ENCODE measurements at places on chromosomes 2 and 18.

GRCh38 chr2:150610670-150611279 is 123.3 kb upstream of the RND3 start:
- DNase-seq, result no peak

DNA sequence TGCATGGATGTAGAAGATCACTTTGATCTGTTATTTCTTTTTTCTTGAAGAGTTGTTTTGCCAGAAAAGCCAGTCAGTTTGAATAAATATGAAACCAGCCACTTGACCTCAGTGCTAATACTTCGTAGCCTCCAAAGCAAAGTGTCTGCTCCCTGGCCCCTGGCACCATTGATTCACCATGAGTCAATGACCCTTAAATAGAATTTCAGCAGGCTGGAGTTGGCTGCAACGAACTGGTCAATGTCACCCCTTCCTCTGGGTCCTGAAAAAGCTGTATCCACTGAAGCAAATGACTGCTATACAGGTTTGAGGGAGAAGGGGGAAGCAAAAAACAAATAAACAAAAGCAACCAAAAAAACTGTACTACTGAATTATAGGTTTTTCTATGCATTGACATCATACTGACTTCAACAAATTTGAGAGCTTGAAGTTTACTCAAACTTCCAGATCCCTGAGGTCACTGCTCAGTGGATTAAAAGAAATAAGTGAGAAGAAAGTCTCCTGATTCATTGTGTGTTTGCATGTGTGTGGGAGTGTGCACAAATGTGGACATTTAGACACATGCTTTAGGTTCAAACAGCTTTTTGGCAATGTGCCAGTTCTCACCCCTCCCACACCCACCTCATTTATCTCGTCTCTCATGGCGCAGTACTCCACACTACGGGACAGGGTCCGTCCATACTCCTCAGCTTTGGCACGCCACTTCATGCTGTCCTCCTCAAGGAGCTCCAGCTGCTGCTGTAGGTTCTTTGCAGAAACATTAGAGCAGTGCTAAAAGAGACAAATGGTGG is 58.1 kb upstream of the TTN start:
- DNase-seq, result peak; percentile 13

DNA sequence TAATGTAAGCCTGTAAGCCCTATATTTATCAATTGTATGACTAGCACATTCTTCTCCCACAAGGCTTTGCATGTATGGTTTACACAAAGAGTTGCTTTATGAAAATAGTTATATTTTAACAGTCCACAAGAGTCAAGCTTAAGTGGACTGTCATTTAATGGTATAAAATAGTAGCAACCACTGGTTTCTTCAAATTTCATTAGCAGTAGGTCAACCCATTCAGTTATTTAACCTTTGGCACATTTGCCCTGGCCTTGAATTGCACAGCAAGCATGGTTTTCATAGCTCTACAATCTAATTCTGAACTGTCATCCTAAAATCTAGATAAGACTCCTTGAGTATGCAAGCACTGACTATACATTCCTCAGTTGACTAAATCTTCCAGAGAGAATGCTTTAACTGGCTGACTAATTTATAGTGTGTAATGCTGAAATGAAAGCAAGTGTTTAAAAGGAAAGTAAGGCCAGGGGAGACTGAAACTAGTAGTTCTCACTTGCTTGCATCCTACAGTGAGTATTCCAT is 1.8 kb downstream of the DPP4 start:
- no peak for DNase-seq

GRCh38 chr2:84815146-84815545 is 65.7 kb downstream of the TRABD2A start:
- no peak for DNase-seq

DNA sequence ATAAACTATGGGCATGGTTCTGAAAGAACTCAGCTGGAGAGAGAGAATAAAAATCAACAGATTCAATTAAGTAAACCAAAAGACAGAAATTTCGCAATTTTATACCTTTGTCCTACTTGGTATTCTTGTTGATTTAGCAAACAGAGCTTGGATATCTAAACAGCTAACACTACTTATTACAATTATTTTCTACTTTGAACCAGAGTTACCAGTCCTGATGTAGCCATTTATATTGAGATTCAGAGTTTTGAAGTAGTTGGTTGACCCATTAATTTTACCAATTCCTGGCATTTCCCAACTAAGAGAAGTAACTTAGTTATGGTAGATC is 48.9 kb downstream of the ASXL2 start:
- no peak for DNase-seq

GRCh38 chr2:45905632-45905958 is 254.1 kb downstream of the PRKCE start:
- DNase-seq, result peak; percentile 42

GRCh38 chr2:26562811-26563645 is 78.1 kb downstream of the CIB4 start:
- DNase-seq, result peak; percentile 57

- DNase-seq, result no peak
Observed at GRCh38 chr2:101706819-101707177, 9.3 kb downstream of the MAP4K4 start.

- DNase-seq, result no peak
Observed at GRCh38 chr2:88545118-88545517, 82.1 kb downstream of the EIF2AK3 start.

GRCh38 chr2:161246281-161246680 is 61.9 kb upstream of the PSMD14 start:
- peak; percentile 62 for DNase-seq

DNA sequence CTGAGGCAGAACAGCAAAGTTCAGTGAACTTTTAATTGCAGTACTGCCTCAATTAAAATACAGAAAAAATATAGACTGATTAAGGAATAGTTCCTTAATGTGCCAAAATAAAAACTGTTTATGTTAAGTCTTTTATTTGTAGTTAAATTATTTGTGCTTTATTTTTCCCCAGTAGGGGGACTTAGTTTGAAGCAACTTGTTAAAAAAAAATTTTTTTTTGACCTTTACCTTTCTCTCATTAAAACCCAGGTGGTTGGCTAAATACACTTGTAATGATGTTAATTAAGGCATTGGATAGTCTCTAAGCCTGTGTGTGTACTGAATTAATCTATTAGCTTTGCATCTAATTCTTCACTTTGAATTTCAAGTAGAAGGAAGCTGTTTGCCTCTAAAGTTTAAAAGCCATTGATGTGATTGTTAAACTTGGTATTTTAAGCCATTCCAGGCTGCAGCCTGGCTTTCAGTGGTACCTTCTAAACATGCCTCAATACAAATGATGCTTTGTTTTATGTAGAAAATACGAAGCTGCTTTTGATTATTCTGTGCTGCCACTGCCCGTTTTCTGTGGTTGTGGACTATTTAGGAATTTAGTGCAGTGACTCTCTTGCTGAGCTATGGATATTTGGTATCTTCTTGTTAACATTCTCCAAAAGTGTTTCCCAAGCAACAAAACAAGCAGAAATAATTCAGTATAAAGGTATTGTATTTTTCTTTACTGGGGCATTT is 102.9 kb downstream of the TANC1 start:
- DNase-seq, result no peak

DNA sequence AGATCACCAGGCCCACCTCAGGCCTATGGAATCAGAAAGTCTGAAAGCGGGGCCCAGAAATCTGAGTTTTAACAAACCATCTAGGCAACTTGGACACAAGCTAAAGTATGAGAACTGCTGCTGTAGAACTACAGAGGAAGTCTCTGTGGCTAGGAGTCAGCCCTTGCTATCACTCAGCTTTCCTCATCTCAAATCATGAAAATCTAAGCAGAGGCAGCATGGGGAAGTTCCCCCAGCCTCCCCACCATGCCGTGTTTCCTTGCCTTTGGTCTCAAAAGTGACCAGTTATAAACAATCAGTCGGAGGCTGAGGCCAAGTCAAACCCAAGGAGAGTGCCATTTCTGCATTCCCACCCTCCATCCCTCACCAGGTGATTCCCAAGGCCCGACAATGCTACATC is 404.7 kb downstream of the BCL11A start:
- no peak for DNase-seq

- no peak for DNase-seq
Observed at GRCh38 chr2:160111951-160112798, 49.8 kb upstream of the PLA2R1 start.

DNA sequence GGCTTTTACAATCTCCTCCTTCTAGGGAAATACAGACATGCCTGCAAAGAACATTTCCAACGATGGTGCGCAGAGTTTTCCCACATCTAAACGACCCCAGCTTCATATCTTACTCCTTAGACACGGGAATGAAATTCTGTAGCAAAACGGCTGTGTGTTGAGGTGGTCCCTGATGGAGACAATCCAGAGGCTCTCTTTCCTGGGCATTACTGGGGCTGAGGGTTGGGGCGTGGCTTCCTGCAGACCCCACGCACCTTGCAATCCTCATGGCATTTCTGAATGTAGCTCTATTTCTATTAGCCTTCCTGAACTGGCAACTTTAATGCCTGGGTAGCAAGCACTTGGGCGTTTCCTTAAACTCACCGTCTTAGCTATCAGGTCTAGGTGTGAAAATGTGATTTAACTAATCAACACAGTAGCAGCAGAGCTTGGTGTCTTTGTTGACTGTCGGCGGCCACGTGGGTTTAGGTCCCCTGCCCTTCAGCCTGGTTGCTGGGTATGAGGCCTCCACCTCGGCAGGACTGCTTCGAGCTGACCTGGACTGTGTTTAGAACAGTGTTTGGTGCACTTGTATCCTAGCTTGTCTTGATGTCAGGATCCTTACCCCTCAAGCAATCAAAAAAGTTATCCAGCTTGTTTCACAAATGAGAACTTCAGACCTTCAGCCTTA is 242.8 kb downstream of the GBX2 start:
- DNase-seq, result no peak

DNA sequence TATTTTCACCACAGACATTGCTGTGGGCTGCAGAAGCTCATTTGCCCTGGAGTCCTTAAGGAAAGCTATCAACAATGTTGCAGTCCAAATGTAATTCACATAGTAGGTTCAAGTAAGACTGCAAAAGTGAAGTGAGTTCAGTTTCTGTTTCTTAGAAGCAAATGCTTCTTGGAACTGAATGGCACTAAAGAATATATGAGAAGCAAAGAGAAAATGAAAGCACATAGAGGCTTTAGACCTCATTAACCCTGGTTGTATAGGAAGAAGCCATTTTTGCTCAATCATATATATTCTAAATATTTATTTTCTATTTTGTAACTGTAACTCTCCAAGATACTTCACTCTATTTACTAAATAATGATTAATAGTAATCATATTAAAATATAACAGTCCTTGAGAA is 292.0 kb downstream of the ZNF804A start:
- no peak for DNase-seq

GRCh38 chr2:37005118-37005868 is 39.0 kb upstream of the STRN start:
- no peak for DNase-seq

GRCh38 chr2:98088261-98088660 is 1.3 kb downstream of the VWA3B start:
- no peak for DNase-seq

GRCh38 chr2:114442510-114442909 is at the start of gene DPP10:
Gene DPP10 (plus strand): TSS chr2:114442641.
- no peak for DNase-seq

- DNase-seq, result no peak
Observed at GRCh38 chr2:53173091-53173490, 594.5 kb upstream of the CHAC2 start.

DNA sequence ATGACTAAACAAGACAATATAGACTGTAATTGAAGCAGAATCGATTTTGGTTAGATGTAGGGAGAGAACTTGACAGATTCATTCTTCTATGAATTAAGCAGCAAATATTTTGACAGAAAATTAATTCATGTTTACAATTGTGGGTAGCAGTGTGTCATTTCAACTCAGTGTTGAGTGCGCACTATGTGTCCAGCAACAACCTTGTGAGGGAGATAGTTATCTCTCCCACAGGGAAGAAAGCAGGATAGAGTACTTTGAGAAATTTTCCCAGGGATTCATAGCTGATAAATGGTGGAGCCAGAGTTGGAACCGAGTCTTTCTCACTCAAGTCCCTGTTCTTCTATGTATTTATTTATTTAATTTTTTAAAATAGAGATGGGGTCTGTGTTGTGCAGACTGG is 5.2 kb downstream of the MRPL33 start:
- no peak for DNase-seq

DNA sequence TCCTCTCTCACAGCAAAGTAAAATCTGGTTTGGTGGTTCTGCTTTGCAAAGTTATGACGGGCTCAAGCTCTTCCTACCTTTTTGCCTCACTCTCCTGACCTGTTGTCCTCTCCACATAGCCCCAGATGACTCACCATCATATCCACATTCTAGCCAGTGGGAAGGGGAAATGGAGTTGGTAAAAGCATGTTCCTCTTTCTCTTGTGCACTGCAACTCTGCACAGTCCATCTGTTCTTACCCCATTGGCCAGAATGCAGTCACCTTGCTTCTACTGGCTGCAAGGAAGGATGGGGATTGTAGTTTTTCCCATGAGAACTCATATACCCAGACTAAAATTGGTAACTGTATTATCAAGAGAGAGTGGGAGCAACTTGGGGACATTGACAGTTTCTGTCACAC is 50.4 kb upstream of the SMIM21 start:
- DNase-seq, result no peak

DNA sequence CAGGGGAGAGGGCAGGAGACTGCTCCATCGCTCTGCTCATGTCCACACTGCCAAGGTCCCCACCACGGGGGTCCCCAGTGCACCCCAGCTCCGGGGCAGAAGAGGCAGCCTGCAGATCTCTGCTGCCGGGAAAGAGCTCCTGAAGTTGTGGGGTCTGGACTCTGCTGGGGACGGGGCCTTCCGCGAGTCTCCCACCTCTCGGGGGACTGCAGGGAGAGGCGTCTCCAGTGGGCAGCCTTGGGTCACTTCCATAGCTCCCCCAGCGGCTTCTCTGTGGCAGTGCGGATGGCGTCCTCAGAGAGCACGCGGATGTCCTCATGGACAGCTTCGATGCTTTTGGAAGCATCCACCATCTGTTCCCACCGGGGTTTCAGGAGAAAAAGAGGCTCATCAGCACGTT is 10.7 kb downstream of the DTYMK start:
- no peak for DNase-seq

GRCh38 chr18:76955524-76956170 is 133.3 kb downstream of the ZNF236 start:
- DNase-seq, result no peak

DNA sequence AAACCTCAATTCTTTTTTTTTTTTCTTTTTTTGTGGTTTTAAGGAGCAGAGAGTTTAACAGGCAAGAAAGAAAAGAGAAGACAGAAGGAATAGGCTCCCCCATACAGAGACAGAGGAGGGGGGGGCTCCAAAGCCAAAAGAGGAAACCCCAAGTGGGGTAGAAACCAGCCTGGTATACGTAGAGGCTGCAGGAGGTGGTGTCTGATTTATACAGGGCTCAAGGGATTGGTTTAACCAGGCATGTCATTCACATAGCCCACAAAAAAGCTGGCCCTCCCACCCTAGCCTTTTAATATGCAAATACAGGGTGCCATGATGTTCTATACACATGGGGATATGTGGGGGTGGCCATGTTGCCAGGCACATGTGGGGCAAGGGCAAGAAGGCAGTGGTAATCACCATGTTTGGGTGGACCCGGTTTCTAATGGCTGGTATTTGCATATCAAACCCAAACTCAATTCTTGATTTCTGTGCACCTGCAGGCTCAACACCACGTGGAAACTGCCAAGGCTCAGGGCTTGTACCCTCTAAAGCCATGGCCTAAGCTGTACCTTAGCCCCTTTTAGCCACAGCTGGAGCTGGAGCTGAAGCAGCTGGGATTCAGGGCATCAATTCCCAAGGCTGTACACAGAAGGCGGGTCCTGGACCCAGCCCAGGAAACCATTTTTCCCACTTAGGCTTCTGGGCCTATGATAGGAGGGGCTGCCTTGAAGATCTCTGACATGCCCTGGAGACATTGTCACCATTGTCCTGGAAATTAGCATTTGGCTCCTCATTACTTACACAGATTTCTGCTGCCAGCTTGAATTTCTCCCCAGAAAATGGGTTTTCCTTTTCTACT is 170.3 kb downstream of the MAIP1 start:
- DNase-seq, result no peak

- no peak for DNase-seq
Observed at GRCh38 chr18:9066358-9066757, 36.1 kb upstream of the NDUFV2 start.

Data from NCI-H345 (cell line).